ENCODE measurements at places on chromosomes 6 and 20.

DNA sequence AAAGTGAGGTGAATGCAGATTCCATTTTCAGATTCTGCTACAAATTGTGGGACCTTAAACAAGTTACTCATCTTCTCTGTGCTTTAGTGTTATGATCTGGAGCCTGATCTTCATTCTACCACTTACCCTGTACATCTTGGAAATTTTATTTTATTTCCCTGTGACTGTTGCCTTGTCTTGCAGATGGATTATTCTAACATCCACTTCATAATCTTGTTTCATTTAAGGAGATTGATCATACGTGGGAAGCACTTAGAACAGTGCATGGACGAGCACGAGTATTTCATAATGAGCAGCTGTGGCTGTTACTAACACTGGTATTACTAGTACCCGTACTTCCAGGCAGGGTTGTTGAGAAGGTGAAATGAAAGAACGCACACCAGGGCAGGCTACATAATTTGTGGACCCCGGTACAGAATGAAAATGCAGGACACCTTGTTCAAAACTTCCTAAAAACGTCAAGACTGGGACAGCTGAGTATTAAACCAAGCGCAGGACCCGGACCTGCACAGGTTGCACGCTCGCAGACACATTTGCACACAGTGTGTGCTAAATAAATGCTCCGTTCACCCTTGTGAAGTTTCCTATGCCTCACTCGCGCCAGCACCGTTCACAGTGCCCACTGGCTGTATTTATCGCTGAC lies 535 bp upstream of the CCDC170 start:
- no peak for DNase-seq

GRCh38 chr20:11245431-11245830 lies 571.6 kb upstream of the JAG1 start:
- DNase-seq, result no peak

- DNase-seq, result peak; percentile 64
Observed at GRCh38 chr6:93468291-93468690, 48.9 kb upstream of the EPHA7 start.

- peak; percentile 55 for DNase-seq
Observed at GRCh38 chr6:87277123-87277522, 45.3 kb upstream of the SMIM8 start.

DNA sequence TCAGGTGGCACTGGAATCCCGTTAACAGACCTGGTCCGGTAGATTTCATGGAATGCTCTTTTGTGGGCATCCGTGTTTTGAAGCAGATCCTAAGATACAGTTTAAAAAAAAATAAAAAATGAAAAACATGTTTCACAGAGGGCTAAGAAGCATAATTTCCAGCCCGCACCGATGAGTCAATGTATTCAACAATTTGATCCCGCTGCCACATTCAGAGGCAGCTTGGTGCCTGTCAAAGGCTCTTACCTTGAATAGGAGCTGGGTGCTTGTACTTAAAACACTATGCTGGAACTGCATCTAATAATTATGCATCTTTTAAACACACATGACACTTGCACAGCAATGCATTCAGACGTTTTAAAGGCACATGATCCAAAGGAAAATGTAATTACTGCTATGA lies 164.8 kb downstream of the SYNE1 start:
- no peak for DNase-seq

DNA sequence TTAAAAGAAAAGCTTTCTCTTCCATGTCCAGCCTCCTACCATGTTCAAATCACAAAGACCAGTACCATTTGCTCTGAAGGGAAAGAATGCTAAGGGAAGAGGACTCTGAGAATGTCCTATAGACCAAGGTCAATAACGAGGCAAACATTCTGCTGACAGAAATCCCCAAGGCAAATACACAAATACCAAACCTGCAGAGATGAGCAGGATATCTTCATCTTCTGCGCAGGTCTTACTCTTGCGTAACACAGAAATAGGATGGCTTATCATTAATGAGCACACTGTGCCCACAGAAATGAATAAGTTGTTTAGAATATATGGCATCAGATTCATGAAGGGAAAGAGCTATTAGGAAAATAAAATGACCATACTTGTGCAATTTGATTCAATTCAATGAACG lies 137.3 kb downstream of the BTBD9 start:
- DNase-seq, result no peak

All from choroid plexus epithelial cell (primary cell).